Lower lobe of right lung (tissue), 2 donors: ENCODE measurements at places on chromosomes 7 and 10. TPM values are rescaled to one million over a fixed set of nuclear protein-coding genes. Genes with fewer than 3 reads are reported as not detected.

DNA sequence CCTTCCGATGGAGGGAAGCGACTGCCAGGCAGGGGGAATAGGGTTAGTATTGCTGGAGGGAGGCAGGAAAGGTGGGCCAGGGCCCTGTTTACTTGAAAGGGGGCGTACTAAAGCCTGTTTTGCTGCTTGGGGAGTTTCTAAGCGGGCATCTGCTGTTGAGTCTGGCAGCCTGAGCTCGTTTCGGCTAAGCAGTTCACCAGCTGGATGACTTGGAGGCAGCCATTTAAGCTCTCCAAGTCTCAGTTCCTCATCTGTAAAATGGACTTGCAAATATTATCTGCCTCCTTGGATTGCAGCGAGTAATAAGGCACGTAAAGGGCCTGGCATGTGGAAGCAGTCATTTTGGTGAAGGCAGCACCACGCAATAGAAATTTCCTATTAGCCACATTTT, 44.0 kb downstream of the LDB3 start:
- peak overlapping the region; percentile 92 for H3K27ac ChIP-seq
- H3K36me3 ChIP-seq, result no peaks in the 10 kb centered on the region
- peak overlapping the region; percentile 77 for H3K4me3 ChIP-seq
- H3K4me1 ChIP-seq, result peaks cover 14% of the 10 kb centered on the region
- H3K27me3 ChIP-seq, result peaks cover 5% of the 10 kb centered on the region

DNA sequence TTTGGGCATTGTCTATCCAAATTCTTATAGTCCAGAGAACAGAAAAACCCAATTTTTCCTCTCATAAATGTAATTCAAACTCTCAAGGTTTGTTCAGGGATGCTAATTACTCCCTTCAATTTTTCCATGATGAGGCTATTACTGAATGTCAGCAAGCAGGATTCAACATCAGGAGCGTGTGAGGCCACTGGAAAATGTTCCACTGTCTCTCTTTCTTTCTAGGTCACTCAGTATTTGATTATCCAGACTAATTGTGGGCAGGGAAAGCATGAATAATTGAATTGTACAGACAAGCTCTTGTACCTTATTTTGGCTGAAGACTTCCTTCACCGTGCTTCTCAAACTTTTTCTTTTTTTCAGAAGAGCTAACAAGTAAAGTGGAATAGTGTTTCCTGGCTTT, 30.7 kb downstream of the THNSL1 start:
- H3K27ac ChIP-seq, result no peak overlapping the region
- no peak for DNase-seq
- H3K4me1 ChIP-seq, result no peaks in the 10 kb centered on the region
- no peaks in the 10 kb centered on the region for H3K27me3 ChIP-seq
- H3K36me3 ChIP-seq, result no peaks in the 10 kb centered on the region

Gene CPN1
- total RNA-seq, result not detected

DNA sequence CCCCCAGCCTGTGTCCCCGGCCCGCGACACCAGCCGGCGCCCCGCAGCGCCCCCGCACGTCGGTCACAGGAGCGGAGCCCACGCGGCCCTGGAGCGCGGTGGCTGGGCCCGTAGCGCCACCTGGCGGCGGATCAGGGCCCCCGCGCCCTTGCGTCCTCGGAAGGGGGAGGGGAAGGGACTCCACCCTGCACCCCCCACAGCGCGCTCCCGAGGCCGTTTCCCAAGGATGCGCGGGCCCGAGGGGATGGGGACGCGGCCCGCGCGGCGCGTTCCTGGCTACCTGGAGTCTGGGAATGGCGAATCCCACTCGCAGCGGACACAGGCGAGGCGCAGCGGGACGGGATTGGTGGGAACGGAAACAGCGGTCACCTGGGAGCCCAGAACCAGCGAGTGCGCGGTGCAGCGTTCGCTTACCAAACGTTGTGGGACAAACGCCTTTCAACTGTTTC, 23.8 kb upstream of the MKI67 start:
- H3K27me3 ChIP-seq, result peaks cover 21% of the 10 kb centered on the region
- H3K36me3 ChIP-seq, result no peaks in the 10 kb centered on the region
- peak overlapping the region; percentile 44 for H3K4me3 ChIP-seq
- DNase-seq, result peak; percentile 78

- H3K4me3 ChIP-seq, result no peak overlapping the region
- H3K27ac ChIP-seq, result no peak overlapping the region
- DNase-seq, result no peak
- H3K36me3 ChIP-seq, result no peaks in the 10 kb centered on the region
- no peaks in the 10 kb centered on the region for H3K27me3 ChIP-seq
Measured at GRCh38 chr7:113431406-113431805, 313.1 kb upstream of the SMIM30 start.

GRCh38 chr10:119450606-119451299, 91.8 kb downstream of the RGS10 start:
- peak; percentile 37 for DNase-seq
- H3K27me3 ChIP-seq, result no peaks in the 10 kb centered on the region
- H3K4me3 ChIP-seq, result no peak overlapping the region
- no peak overlapping the region for H3K27ac ChIP-seq
- H3K4me1 ChIP-seq, result peaks cover 4% of the 10 kb centered on the region

GRCh38 chr10:59245686-59246085, 69.2 kb downstream of the PHYHIPL start:
- no peaks in the 10 kb centered on the region for H3K36me3 ChIP-seq
- H3K27me3 ChIP-seq, result no peaks in the 10 kb centered on the region
- no peak for DNase-seq
- H3K4me1 ChIP-seq, result no peaks in the 10 kb centered on the region

Gene NKX2-3
- total RNA-seq, result not detected

Gene NEBL
- total RNA-seq, result 96.4 TPM

- H3K36me3 ChIP-seq, result no peaks in the 10 kb centered on the region
- H3K4me3 ChIP-seq, result no peak overlapping the region
- no peaks in the 10 kb centered on the region for H3K27me3 ChIP-seq
- no peak for DNase-seq
Measured at GRCh38 chr10:99938563-99938962, 71.2 kb downstream of the DNMBP start.

GRCh38 chr7:14380881-14381280, 391.4 kb upstream of the ETV1 start:
- H3K27ac ChIP-seq, result no peak overlapping the region
- no peaks in the 10 kb centered on the region for H3K27me3 ChIP-seq
- H3K36me3 ChIP-seq, result no peaks in the 10 kb centered on the region
- H3K4me3 ChIP-seq, result no peak overlapping the region
- H3K4me1 ChIP-seq, result no peaks in the 10 kb centered on the region

GRCh38 chr10:12333380-12334185, 15.8 kb upstream of the CAMK1D start:
- H3K36me3 ChIP-seq, result no peaks in the 10 kb centered on the region
- peak overlapping the region; percentile 44 for H3K27ac ChIP-seq
- no peaks in the 10 kb centered on the region for H3K27me3 ChIP-seq
- DNase-seq, result peak; percentile 77

GRCh38 chr10:44830022-44830421, 81.1 kb upstream of the TMEM72 start:
- H3K36me3 ChIP-seq, result no peaks in the 10 kb centered on the region
- H3K4me3 ChIP-seq, result no peak overlapping the region
- H3K4me1 ChIP-seq, result no peaks in the 10 kb centered on the region
- DNase-seq, result no peak

GRCh38 chr7:101185258-101185839, 5.3 kb upstream of the NAT16 start:
- no peak for DNase-seq
- no peaks in the 10 kb centered on the region for H3K36me3 ChIP-seq
- H3K27me3 ChIP-seq, result peaks cover 34% of the 10 kb centered on the region
- H3K4me1 ChIP-seq, result peaks cover under 1% of the 10 kb centered on the region

GRCh38 chr10:20776384-20777118, 120.6 kb downstream of the NEBL start:
- no peak for DNase-seq
- no peaks in the 10 kb centered on the region for H3K36me3 ChIP-seq
- no peak overlapping the region for H3K27ac ChIP-seq
- H3K27me3 ChIP-seq, result no peaks in the 10 kb centered on the region
- no peak overlapping the region for H3K4me3 ChIP-seq

Gene KCNIP2
- 3.7 TPM for total RNA-seq

DNA sequence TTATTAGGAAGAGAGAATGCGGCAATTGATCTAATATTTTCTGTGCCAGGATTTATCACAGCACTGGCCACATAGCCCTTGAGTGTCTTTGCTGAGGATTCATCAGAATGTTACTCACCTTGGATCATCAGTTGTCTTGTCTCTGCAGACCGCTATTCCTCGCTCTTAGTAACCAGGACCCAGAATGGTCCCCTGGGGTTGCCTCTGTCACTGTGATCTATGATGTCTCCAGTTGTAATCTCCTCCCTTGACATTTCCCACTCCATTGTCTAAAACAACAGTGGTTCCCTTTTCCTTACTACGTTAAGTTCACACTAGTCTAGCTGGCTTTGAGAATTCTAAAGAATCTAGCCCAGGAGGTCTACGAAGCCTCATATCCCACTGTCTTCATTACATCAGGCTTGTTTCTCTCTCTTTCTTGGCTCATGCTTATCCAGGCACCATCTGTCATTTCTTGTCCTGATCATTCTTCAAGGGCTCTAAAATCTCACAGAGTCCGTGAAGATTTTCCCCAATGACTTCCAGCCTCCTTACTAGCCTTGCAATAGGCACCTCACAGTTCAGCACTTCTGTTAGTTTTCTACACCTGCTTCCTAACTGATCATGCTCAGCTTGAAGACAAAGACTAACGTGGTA, 125.8 kb downstream of the CUBN start:
- H3K4me3 ChIP-seq, result no peak overlapping the region
- no peaks in the 10 kb centered on the region for H3K27me3 ChIP-seq
- DNase-seq, result no peak

DNA sequence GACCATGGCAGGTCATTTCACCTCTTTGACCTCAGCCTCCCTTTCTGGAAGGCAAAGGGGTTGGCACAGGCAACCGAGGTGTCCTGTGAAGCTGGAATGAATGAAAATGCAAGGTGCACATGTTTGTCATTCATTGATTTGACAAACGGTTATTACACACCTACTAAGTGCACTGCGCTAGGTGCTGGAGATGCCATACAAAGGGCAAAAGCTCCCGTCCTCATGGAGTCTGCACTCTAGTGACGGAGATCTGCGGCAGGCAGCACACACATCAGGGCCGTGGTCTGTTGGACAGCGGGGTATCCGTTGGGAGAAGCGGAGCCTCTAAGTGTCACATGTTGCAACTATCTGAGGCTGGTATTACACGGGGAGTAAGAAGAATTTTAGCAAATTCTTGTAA, 44.2 kb downstream of the PRF1 start:
- H3K36me3 ChIP-seq, result peaks cover 11% of the 10 kb centered on the region
- no peak overlapping the region for H3K4me3 ChIP-seq
- peaks cover 40% of the 10 kb centered on the region for H3K4me1 ChIP-seq
- no peak overlapping the region for H3K27ac ChIP-seq

DNA sequence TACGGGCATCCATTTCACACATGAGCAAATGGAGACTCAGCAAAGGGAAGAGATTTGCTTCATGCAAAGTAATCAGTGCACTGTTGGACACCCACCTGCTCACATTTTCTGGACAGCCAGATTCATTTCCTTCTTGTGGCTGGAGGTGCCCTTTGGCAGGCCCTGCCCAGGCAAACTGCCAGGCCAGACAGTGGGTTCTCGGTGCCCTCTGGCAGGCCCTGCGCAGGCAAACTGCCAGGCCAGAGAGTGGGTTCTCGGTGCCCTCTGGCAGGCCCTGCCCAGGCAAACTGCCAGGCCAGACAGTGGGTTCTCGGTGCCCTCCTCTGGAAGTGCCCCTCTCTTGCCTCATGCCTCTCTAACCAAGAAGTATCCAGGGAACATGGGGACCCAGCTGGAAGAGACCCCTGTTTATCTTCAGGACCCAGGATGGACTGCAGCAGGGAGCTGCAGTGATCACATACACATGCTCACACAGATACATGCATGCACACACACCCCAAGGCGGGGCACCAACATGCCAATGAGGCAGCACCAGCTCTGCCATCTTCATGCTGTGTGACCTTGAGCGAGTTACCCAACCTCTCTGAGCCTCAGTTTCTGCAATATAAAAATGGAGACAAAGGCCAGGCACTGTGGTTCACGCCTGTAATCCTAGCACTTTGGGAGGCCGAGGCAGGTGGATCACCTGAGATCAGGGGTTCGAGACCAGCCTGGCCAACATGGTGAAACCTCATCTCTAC, 67.1 kb downstream of the OAT start:
- no peak overlapping the region for H3K27ac ChIP-seq
- peaks cover 10% of the 10 kb centered on the region for H3K4me1 ChIP-seq
- H3K4me3 ChIP-seq, result no peak overlapping the region
- H3K36me3 ChIP-seq, result no peaks in the 10 kb centered on the region

GRCh38 chr7:130366564-130366963, 13.7 kb upstream of the CPA1 start:
- H3K36me3 ChIP-seq, result no peaks in the 10 kb centered on the region
- peaks cover 7% of the 10 kb centered on the region for H3K4me1 ChIP-seq
- H3K27me3 ChIP-seq, result no peaks in the 10 kb centered on the region
- no peak overlapping the region for H3K27ac ChIP-seq
- no peak for DNase-seq
- no peak overlapping the region for H3K4me3 ChIP-seq

DNA sequence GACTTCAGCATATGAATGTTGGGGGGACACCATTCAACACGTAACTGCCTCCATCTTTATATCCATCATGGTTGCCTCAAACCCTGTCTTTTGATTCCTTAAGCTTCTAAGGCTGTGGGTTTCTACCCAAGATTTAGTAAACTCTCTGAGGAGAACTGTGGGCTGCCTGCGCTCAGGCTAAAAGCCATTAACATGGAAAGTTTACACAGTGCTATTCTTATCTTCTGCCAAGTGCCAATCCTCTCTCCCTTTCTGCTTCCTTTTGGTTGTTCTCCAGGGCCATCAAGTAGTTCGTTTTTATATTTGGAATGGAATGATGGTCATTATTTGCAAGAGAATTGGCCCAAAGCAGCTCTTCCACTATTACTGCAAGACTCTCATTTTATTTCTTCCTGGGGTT, 97.3 kb upstream of the KLF14 start:
- no peaks in the 10 kb centered on the region for H3K4me1 ChIP-seq
- H3K27ac ChIP-seq, result no peak overlapping the region
- H3K4me3 ChIP-seq, result no peak overlapping the region
- no peaks in the 10 kb centered on the region for H3K36me3 ChIP-seq
- H3K27me3 ChIP-seq, result no peaks in the 10 kb centered on the region
- no peak for DNase-seq

Gene TRIM73
- total RNA-seq, result 5.6 TPM

DNA sequence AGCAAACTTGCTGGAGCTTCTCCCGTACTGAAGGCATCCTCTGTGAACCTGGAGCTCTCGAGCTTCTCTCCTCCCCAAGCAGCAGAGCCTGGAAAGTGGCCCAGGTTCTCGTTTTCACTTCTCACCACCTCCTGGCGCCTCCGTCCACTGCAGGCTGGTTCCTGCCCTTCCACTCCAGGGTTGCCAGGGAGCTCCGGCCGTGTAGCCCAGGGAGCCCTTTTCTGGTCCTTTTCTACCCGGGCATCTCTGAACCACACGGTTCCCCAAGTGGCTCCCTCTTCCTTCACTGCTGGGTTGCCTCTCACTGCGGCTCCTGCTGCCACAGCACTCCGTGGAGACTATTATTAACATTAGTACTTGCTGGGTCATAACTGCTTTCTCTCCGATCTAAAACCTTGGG, 208.6 kb upstream of the PPP2R2D start:
- no peaks in the 10 kb centered on the region for H3K36me3 ChIP-seq
- H3K4me1 ChIP-seq, result no peaks in the 10 kb centered on the region
- H3K4me3 ChIP-seq, result no peak overlapping the region
- no peak overlapping the region for H3K27ac ChIP-seq
- no peak for DNase-seq

Gene BTBD16
- 0.62 TPM for total RNA-seq
